ENCODE measurements at places on chromosomes 12 and 14. TPM values are rescaled to one million over a fixed set of nuclear protein-coding genes. Genes with fewer than 3 reads are reported as not detected.
A peak's percentile ranks its signal among the peaks of the same experiment; 100 is the strongest.

- DNase-seq, result peak; percentile 78
These were observed 46.8 kb downstream of the TMEM117 start for GRCh38 chr12:43882578-43883178.

- peak; percentile 94 for DNase-seq
These were observed at the start of gene TBK1 for GRCh38 chr12:64451687-64452558. Gene TBK1, plus strand, starts transcription at chr12:64452120. Its CDS starts 3,751 bp downstream, at chr12:64455871.

DNA sequence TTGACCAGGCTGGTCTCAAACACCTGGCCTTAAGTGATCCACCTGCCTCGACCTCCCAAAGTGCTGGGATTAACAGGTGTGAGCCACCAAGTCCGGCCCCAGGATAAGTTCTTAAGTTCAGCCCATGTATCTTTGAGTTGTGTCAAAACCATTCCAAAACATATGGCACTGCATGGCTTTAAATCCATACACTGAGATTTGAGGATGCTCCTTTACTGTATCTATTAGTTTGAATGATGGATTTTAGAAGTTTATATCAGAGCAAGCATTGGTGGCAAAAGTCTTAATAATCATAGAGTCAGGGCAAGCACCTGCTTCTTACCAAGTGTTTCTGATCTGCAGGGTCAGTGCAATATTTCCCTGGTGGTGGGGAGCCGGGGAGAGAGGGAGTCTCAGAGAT, 6.1 kb downstream of the KRT6B start:
- DNase-seq, result no peak

The GLTP gene
- 44.6 TPM for total RNA-seq

- DNase-seq, result no peak
These were observed 186.8 kb downstream of the TTC7B start for GRCh38 chr14:90629471-90629870.

The EP400 gene
- total RNA-seq, result 5.7 TPM

The WSCD2 gene
- total RNA-seq, result not detected

Data from lung microvascular endothelial cell (primary cell).